Activated naive CD8-positive, alpha-beta T cell treated with anti-CD3 and anti-CD28 coated beads, Interleukin-2, amount 10 ng/mL, durations not matched to agents 7 days and 5 days (primary cell): ENCODE measurements at places on chromosomes 5 and 9. TPM values are rescaled to one million over a fixed set of nuclear protein-coding genes. Genes with fewer than 3 reads are reported as not detected.

DNA sequence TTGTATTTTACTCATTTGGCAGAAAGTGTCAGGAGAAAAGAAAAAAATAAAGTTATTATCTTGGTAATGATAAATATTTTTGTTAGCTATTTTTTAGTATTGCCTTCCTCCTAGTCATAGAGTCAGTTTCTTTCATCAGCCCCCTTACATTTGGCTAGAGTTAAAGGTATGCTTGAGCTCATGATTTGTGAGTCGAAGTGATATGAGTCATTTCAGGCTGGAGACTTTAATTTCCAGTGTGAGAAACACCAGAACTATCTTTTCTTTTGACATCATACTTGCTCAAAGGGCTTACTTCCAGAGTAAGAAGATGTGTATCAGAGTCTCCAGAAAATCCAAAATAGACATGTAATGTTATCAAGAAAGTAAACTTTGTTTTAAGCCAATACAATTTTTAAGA is 746.7 kb upstream of the TYRP1 start:
- DNase-seq, result no peak

DNA sequence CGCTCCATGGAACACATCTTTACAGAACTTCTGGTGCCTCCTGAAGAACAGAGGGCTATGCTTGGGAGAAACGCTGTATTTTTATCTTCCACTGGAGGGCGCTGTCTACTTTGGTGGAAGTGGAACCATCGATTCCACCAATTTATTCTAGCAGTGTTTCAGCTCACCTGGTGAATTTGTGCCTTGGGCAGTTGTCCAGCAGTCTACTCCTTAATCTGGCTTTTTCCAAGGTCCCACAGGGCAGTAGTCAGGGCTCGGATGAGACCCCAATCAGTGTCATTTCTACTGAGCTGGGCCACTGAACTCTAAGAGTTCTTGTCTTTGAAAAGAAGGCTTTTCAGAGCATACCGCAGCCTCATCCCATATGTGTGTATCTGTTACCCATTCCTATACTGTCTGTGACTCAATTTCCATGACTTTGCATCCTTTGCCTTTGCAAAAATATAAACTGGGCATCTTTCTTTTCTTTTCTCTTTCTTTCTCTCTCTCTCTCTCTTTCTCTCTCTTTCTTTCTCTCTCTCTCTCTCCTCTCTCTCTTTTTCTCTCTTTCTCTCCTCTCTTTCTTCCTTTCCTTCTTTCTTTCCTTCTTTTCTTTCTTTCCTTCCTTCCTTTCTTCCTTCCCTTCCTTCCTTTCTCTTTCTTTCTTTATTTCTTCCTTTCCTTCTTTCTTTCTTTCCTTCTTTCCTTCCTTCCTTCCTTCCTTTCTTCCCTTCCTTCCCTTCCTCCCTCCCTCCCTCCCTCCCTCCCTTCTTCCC is 138.4 kb upstream of the ZNF618 start:
- no peak for DNase-seq

DNA sequence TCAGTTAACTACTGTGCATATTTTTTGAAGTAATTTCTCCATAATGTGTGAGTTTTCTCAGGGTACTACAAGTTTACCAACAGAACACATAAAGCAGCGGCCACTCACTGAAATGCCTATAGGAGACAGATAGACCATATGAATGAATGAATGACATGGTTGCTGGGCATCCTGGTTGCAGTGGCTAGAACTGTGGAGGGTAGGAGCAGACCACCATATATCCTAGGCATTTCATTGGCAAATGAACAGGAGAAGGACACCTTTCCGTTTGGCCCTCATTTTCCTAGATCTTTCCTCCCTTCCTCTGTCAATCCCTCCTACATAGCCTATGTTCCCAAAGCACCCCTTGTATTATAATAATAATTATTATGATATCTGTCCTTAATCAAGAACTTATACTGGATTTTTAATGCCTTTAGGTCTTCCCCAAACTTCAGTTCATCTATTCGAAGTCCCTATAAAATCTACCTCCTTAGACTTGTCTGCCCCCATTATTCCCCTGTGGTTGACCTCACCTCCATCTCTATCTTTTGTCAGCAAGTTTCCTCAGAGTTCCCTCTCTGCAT is 472.2 kb downstream of the RAB3C start:
- DNase-seq, result no peak

GRCh38 chr9:130992682-130993032 is 16.3 kb upstream of the LAMC3 start:
- no peak for DNase-seq

- no peak for DNase-seq
These were observed 10.7 kb upstream of the PUM3 start for GRCh38 chr9:2854617-2855016.

DNA sequence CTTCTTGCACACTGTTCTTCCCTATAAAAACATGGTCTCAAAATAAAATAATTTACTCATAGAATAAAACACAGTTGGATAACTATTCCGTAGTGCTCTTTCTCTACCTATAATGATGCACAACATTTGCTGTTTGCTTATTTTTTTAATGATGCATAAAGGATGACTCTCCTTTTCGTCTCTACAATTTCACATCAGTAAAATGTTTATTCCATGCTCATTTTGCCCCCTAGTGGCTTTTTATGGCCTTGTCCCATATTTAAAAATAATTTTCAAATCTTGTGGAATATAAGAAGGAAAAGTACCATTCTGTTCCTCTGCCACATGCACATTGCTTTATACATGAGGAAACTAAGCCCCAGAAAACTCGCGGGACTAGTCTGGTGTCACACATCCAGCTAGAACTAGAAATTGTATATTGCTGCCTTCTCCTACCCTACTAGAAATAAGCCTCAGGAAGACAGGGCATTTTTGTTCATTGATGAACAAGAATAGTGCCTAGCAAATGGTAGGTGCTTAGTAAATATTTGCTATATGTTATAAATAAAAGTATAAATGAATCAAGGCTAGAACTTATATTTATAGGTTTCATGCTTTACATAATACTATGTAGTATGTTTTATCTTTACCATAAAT is 12.7 kb downstream of the KCTD16 start:
- DNase-seq, result no peak

GRCh38 chr5:67842806-67843205 is 372.8 kb upstream of the PIK3R1 start:
- DNase-seq, result no peak

GRCh38 chr5:32583582-32584232 is 1.6 kb upstream of the SUB1 start:
- no peak for DNase-seq

NIPBL gene
- 77.7 TPM for total RNA-seq

PCDHGA5 gene
- total RNA-seq, result 0.30 TPM

HMMR gene
- total RNA-seq, result 54.5 TPM

TMEFF1 gene
- 0.20 TPM for total RNA-seq

SCGB3A2 gene
- total RNA-seq, result not detected

CAST gene
- total RNA-seq, result 165 TPM

LRRC19 gene
- total RNA-seq, result not detected

CFAP90 gene
- not detected for total RNA-seq
